ENCODE measurements at places on chromosomes 12 and 14. TPM values are rescaled to one million over a fixed set of nuclear protein-coding genes. Genes with fewer than 3 reads are reported as not detected.

- no peak overlapping the region for H3K4me3 ChIP-seq
- no peaks in the 10 kb centered on the region for H3K36me3 ChIP-seq
- no peaks in the 10 kb centered on the region for H3K4me1 ChIP-seq
- H3K27me3 ChIP-seq = no peaks in the 10 kb centered on the region
- H3K27ac ChIP-seq = no peak overlapping the region
- no peak for DNase-seq
Observed at GRCh38 chr12:66838366-66838765, 159.5 kb upstream of the GRIP1 start.

- no peaks in the 10 kb centered on the region for H3K36me3 ChIP-seq
- H3K4me3 ChIP-seq = no peak overlapping the region
- peak overlapping the region; percentile 31 for H3K27ac ChIP-seq
- no peaks in the 10 kb centered on the region for H3K4me1 ChIP-seq
- H3K27me3 ChIP-seq = no peaks in the 10 kb centered on the region
- no peak for DNase-seq
Observed at GRCh38 chr14:63908667-63909264, 56.0 kb downstream of the SYNE2 start.

DNA sequence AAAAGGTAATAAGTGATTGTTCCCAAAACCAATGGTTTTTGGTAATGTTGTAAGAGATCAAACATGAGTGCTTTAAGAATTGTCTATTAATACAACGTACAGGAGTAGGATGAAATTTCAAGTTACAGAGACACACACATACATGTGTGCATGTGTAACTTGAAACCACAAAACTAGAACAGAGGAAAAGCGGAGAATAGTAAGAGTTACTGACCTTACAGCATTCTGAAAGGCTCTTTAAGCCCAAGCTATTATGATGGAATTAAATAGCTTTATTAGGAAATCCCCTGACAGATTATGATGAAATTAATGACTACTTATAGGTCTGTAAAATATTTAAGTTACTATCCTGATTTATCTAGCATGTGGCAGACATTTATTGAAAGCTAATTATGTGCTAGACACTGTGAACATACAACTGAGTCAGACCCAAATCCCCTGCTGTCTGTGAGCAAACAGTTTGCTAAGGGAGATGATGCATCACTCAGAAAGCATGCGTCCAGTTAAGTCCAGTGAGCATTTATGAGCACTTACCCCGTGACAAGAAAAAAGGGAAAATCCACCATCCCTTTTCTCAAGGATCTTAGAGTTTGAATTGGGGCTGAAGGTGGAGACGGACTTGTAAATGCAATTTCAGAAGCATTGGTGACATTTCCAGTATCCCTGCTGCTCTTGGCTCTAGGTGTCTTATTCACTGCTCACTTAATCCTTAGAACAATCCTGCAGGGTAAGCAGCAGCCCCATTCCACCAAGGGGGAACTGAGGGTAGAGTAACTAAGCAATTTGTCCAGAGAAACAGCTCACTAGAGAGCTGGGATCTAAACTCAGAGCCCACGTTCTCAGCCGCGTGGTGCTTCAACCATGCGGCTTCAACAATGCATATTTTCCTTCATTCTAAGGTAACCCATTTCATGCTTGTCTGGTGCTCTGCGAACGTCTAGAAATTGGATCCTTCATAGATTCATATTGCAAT, 117.4 kb downstream of the EML1 start:
- H3K4me1 ChIP-seq = no peaks in the 10 kb centered on the region
- no peak overlapping the region for H3K4me3 ChIP-seq
- no peak overlapping the region for H3K27ac ChIP-seq
- H3K36me3 ChIP-seq = peaks cover 60% of the 10 kb centered on the region
- no peak for DNase-seq

DPF3 gene
- total RNA-seq = 1.3 TPM

- no peak overlapping the region for H3K27ac ChIP-seq
- H3K4me3 ChIP-seq = no peak overlapping the region
- H3K27me3 ChIP-seq = no peaks in the 10 kb centered on the region
Observed at GRCh38 chr12:118633071-118633470, 256.7 kb downstream of the SUDS3 start.
